NCI-H1048 (cell line): ENCODE measurements at places on chromosomes 13 and 19.

- DNase-seq: no peak
Measured at GRCh38 chr19:4149518-4150288, 3.7 kb upstream of the CREB3L3 start.

- no peak for DNase-seq
Measured at GRCh38 chr13:108363666-108364065, 94.1 kb downstream of the TNFSF13B start.

DNA sequence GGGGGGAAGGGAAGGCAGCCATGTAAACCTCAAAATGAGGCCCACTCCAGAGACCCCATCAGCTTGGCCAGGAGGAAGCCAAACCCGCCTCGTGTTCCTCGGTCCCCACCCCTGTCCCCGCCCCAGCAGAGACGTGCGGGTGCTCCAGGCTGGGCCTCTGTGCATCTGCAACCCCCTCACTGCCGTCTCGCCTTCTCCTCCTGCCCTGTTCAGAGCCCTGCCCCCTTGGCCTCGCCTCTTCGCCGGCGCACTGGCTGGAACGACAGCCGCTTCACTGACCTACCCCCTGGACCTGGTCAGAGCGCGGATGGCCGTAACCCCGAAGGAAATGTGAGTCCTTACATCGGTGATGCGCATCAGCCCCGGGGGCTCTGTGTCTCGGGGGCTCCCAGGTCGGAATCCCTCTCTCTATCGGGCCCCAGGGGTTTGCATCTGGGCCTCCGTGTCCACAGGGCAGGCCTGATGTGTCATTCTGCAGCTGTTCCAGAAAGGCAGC lies 32.2 kb downstream of the TMEM161A start:
- DNase-seq: no peak

DNA sequence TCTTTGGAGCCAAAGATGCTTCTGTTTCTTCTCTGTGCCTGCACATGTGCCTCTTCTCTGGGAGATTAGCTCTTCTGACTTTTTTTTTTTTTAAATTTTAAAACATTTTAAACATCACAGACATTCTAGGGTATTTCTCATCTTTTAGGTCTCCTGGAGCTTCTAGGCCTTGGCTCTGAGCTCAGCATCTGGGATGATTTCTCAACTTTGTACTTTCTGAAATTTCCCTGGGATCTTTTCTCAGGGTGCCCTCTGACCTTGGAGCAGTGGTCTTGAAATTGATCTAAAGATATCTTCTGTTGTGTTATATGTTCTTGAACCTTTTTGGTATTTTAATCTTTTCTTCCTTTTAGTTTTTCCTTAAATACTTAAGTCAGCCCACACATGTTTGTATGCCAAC lies 6.2 kb downstream of the WASF3 start:
- DNase-seq: no peak

GRCh38 chr13:111513766-111514609 lies 193.5 kb downstream of the TEX29 start:
- DNase-seq: no peak

- DNase-seq: no peak
Measured at GRCh38 chr19:17049711-17050280, 23.2 kb upstream of the CPAMD8 start.

DNA sequence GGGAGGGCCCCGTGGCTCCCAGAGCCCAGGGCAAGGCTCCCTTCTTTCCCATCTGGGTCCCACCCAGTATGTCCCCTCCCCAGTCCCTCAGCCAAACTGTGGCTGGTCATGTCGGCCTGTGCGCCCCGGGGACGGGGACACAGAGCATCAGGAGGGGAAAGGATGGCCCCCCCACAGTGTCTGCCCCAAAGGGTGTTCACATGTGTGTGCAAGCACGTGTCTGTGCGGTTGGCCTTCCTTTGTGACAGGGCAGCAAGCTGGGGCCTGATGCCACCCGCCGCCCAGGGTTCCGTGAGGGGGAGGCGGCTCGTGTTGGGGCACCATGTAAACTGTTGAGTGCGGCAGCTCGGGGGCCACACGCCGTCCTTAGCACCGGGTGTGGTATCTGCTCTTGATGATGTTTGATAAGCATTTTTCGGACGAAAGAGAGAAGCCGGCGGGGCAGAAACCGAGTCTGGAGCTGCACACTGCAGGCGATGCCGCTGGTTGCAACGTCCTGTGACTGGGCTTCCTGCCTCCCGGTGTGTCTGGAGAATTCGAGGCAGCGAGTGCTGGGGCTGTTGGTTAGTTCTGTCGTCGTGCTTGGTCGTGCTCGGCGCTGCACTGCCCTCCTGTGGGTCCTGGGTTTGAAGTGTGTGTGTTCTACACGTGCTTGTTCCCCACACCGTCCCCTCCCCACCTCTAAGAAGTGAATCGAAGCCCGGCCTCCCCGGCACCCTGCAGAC lies 18.4 kb downstream of the GNA11 start:
- no peak for DNase-seq

- no peak for DNase-seq
Measured at GRCh38 chr13:76523740-76524340, 362.4 kb downstream of the KCTD12 start.

DNA sequence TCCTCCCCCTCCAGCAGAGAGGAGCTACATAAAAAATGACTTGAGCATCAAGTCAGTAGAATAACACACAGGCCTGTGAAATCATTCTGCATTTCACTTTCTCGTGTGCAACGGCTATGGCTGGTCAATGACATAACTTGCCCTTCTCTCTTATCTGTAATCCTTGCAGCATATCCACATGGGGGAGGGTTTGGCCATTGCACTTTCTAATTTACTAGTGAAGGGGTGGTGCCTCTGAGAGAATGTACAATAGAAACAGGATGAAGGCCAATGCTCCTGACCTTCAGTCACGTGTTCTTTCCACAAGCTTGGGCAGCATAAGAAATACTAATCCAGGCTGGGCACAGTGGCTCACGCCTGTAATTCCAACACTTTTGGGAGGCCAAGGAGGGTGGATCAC lies 641.0 kb upstream of the ARGLU1 start:
- DNase-seq: no peak
